ENCODE measurements at places on chromosomes 5 and 9.

DNA sequence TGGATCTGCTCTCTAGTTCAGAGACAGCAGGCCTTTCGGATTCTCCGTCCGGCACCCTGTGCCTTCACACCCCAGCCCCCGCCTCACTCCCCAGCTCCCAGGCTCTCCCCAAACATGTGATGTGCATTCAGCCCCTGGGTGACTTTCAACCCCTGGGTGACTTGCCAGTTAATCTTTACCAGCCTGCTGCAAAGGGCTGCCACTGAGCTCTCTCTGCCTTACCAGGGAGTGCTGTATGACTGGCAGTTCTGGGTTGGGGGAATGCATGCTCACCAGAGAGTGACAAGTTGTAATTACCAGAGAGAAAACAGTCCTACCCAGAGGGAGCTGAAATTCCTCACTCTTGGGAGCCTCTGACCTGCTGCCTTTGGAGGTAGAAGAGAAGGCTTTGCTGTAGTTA, 4.9 kb upstream of the ADRA1B start:
- no peak for DNase-seq

DNA sequence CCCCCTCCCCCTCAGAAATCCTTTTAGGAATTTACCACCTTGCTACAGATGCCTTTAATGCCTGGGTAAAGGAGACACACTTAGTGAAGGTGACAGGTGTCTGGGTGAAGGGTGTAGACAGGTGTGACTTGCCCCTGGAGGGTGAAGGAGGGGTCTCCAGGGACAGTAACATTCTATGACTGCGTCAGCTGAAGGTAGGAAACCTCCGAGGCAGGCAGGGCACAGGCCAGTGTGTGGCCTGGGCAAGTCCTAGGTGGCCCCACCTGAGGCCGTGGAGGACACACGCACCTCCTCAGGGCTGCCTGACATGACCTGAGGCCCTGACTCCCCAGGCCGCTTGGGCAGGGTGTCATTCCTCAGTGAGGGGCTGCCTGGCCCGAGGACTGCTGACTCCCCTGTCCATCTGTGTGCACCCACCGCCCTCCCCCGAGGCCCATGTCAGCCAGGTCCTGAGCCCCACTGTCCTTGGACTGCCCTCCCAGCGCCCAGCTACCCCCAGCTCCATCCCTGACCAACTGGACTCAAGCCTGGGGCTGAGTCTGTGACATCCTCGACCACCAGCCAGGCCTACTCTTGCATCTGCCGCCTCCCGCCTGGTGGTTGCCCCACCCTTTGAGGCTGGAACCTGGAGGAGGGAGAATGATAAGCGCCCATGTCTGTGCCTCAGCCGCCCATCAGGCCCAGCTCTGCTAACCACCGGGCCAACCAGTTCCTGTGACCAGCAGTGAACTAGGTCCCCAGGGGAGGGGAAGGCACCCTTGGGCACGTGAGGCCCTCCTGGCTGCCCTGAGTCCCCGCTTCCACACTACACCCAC, 18.4 kb downstream of the CARD19 start:
- DNase-seq: no peak

GRCh38 chr5:176732736-176733405, 77.5 kb upstream of the UNC5A start:
- DNase-seq: no peak

- DNase-seq: no peak
Observed at GRCh38 chr5:79077680-79078365, 8.3 kb downstream of the BHMT2 start.

DNA sequence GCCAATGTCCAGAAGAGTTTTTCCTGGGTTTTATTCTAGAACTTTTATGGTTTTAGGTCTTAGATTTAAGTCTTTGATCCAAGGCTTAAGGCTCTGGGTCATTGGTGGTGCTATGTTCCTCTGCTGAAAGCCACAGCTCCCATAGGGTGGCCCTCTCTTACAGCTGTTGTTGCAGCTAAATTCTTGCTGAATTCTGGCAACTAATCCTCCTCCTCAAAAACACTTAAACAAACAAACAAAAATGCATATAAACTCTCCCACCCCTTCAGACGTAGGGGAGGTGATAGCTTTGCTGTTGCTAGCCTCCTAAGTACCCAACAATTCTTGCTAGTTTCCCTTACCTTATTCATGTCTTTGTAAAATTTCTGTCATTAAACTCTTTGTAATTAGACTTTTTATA, 30.2 kb downstream of the IQGAP2 start:
- no peak for DNase-seq

GRCh38 chr5:33936381-33937016, at the start of gene RXFP3:
Gene RXFP3 (plus strand): TSS chr5:33936386. CDS start chr5:33936741, 355 bp downstream.
- no peak for DNase-seq

DNA sequence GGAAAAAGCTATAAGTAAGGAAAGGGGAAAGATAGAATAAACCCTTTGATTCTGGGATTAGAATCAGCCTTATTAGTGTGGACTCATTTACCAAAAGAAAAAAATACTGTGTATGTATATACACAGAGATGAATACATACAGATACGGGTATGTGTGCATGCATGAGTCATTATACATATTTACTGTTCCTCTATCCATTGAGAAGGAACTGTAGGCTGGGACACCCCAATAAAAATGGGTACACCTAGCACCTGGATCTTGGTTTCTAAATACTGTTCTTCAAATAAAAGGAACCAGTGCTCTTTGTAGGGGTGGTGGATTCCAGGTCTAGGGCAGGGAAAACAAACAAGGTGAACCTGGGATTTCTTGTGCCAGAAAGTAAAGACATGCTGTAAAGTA, 48.3 kb downstream of the WHRN start:
- DNase-seq: no peak

GRCh38 chr5:64883912-64884311, 115.2 kb downstream of the CWC27 start:
- DNase-seq: no peak

GRCh38 chr5:143108498-143109128, 294.9 kb downstream of the NR3C1 start:
- DNase-seq: no peak

GRCh38 chr5:128412145-128412930, 125.7 kb downstream of the FBN2 start:
- no peak for DNase-seq

DNA sequence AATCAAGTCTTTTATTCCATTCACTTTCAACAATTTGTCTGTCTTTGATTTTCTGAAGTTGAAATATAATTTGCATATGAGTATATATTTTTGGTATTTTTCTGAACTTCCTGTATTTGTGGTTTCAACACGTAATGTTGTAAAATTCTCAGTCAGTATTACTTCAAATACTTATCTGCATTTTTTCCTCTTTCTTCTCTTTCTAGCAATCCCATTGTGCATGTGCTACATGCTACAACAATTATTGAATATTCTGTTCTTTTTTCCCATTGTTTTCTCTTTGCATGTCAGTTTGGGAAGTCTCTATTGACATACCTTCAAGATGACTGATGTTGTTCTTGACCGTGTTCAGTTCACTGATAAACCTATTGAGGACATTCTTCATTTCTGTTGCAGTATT, 5.6 kb upstream of the ANKRD18A start:
- DNase-seq: no peak

DNA sequence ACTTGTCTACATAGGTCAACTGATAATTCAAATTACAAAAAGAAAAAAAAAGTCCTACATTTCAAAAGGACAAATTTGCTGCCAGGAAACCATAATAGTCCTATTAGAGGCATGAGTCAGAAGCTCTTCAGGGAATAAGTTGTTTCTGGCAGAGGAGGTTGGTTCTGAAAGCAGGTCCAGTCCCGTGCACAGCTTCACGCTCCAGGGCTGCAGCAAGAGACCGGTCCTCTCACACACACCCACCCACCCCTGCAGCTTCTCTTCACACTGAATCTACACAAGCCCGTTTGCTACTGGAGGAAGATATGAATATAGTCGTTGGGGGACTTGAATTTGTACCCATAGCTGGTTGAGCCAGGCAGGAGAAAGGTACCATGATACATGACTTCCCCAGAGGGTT, 36.9 kb upstream of the SLC1A3 start:
- no peak for DNase-seq

DNA sequence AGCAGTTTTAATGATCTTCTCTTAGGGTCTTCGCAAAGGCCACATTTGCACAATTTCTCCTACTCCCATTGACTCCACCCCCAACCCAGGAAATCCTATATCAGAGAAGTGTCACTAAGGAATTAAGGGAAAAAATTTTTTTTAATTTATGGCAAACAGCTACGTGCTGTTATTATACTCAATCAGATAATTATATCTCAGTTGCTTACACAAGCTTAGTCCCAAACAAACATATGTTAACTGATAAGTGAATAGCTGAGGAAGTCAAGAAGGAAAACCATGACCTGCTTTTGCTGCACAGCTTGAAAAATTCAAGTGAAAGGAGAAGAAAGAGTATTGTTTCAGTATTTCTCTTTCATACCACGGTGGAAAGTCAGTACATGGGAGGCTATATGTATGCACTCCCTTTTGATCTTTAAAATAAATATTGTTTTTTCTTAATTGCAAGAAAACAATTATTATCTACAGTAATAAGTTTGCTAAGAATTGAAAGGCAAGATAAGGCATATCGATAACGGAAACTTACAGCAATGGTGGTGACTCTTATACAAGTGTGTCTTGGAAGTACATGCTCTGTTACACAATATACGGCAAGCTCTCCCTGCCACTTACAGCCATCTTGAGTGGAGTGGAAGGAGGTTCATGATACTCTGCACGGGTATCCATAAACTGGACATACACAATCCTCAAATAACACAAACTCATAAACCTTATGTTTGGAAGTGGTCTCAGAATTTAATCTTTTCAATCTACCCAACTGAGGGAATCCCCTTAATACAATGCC, 167.9 kb upstream of the FREM1 start:
- DNase-seq: no peak

DNA sequence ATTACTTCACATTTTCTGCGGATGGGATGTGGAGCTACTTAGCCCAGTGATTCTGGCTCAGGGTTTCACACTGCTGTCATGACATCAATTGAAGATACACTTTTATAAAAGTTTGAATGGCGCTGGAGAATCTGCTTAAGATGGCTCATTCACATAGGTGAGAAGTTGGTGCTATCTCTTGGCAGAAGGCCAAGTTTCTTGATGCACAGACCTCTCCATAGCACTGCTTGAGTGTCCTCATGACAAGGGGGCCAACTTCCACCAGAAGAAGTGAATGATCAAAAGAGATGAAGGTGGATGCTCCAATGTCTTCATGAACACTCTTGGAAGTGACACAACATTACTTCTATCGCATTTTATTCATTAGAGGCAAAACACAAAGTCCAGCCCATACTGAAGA, 403.7 kb upstream of the CCNG1 start:
- no peak for DNase-seq

GRCh38 chr9:68708513-68708912, 3.5 kb downstream of the PIP5K1B start:
- DNase-seq: no peak

GRCh38 chr9:89177944-89178829, at the start of gene SHC3:
Gene SHC3 (minus strand): TSS chr9:89178818. CDS start chr9:89178460, 358 bp downstream.
- DNase-seq: no peak

- DNase-seq: no peak
Observed at GRCh38 chr5:169126481-169127021, 174.4 kb downstream of the SLIT3 start.

DNA sequence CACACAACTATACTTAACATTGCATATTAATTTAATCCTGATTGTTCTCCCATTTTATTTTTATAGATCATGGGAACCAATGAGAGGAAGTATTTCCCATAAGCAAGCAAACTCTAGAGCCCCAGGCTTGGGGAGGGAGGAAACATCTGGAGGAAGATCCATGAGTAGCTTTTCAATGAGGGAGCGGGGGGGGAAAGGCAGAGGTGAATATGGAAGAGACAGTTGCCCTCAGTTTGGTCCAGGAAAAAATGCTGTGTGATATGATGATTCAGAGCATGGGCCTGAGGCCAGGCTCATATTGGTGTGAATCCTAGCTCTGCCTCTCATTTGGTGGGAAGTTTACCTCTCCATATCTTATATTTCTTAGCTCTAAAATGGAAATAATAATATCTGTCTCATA, 42.2 kb upstream of the ALDOB start:
- no peak for DNase-seq

DNA sequence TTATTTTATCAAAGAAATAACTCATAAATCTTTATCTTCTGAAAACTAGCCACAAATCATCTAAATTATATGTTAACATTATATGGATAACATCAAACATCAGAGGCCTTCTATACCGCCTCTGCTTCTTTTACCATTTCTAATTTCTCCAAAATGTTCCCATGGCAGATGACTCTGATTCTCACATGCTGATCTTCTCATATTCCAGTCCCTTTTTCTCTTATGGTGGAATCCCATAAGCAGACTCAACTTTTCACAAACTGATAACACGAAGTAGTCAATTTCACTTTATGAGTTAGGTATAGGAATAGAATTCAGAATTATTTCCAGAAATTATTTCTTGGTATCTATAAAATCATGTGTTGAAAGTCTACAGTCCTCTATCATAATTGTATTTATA, 212.3 kb downstream of the ENC1 start:
- no peak for DNase-seq

GRCh38 chr9:89753472-89754055, 148.8 kb downstream of the GADD45G start:
- no peak for DNase-seq

DNA sequence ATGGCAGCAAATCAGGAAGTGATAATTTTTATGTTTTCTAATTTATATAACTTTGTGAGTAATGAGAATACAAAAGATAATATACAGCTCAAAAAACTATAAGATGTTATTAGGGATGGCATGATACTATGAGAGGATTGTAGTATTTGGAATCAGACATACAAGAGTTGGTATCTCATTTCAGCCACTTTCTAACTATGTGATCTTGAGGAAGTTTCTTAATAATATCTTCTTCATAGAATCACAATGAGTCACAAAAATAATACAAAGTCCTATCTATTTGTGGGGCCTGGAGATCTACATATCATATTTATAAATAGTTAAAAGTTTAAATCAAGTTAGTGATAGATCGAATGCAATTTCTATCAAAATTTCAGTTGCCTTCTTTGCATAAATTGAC, 23.7 kb upstream of the TMED7 start:
- no peak for DNase-seq

- DNase-seq: no peak
Observed at GRCh38 chr9:113545068-113545467, 81.5 kb downstream of the RGS3 start.

DNA sequence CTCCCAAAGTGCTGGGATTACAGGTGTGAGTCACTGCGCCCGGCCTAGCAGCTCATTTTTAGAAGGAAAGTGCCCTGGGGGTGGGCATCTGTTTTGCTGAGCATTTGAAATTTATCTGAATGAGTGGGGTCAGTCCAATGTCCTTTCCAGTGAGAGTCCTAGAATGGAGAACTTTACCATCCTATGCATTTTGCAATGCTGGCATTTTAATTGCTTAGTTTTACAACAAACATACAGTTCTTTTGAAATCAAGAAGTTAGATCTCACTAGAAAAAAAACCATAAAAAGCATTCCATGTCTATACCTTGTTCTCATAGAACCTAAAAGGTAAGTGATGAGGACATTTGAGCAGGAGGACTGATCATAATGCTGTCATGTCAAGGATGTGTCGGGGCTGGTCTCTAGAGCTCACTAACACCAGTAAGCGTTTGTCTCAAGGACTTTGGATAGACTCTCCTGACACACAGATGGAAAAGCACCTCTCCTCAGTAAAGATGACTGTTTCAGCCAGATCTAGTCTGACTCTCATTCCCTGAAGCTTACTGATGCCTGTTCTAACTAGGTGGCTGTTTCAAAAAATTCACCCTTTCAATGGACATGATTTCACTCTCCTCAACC, 83.9 kb downstream of the DCP2 start:
- DNase-seq: no peak
